Uterus (tissue), 4 donors: ENCODE measurements at places on chromosomes 13 and 19. TPM values are rescaled to one million over a fixed set of nuclear protein-coding genes. Genes with fewer than 3 reads are reported as not detected.

The ITM2B gene
- 705 TPM for total RNA-seq

The ELSPBP1 gene
- total RNA-seq = not detected

The ATP8B3 gene
- not detected for total RNA-seq

The NDUFA7 gene
- not detected for total RNA-seq
